ENCODE measurements at places on chromosomes 6 and 20.
A peak's percentile ranks its signal among the peaks of the same experiment; 100 is the strongest.

- DNase-seq, result no peak
Observed at GRCh38 chr20:4600308-4601014, 121.2 kb upstream of the PRND start.

GRCh38 chr20:62826646-62827310, 9.9 kb downstream of the COL9A3 start:
- no peak for DNase-seq

GRCh38 chr20:7667194-7667593, 273.1 kb downstream of the HAO1 start:
- no peak for DNase-seq

DNA sequence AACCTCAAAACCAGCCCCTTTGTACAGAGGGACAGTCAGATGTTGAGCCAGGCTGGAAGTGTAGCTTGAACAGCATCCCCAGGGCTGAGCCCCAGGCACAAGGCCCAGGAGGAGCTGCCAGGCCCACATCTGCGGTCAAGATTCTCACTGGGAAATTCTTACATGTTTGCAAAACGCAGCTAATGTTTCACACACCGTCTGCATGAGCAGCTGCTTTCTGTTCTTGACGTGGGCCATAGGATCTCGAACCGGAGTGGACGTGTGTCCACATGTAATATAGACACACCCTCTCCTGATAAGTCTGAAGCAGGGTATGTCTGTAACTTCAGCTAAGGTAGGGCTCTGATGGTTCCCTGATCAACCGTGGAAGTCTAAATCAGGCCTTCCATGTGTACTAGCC, 41.3 kb upstream of the TRAF3IP2 start:
- DNase-seq, result no peak

- DNase-seq, result no peak
Observed at GRCh38 chr6:45661661-45662060, 283.9 kb upstream of the SUPT3H start.

DNA sequence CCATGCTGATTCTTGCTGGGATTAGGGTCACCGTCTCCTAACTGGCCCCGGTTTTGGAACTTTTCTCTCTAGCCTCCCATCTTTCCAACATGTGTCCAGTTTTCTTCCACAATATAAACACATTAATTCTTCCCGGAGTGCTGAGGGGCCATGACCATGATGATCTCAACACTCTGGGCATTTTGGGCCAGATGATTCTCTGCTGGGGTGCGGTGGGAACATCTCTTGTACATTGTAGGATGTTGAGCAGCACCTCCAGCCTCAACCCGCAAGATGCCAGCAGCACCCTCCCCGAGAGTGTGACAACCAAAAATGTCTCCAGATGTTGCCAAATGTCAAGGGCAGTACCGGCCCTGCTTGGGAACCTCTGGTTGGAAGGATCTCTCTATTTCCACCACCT, 164.8 kb downstream of the TFAP2C start:
- no peak for DNase-seq

DNA sequence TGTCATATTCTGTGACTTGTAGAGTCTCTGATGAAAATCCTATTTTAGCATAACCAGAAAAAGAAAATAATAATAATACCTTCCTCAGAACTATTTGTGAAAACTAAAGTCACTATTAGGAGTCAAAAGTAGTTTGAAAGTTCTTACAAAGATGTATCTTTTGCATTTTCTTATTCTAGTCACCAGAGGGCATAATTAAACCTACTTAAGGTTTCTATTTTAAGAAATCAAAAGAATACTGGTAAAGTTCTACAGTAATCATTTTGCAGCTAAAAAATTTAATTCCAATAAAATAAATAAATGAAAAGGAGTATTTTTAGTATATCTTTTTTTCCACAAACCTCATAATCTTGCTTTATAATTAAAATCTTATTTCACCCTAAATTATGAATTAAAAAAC, 28.0 kb upstream of the MCM9 start:
- DNase-seq, result no peak

DNA sequence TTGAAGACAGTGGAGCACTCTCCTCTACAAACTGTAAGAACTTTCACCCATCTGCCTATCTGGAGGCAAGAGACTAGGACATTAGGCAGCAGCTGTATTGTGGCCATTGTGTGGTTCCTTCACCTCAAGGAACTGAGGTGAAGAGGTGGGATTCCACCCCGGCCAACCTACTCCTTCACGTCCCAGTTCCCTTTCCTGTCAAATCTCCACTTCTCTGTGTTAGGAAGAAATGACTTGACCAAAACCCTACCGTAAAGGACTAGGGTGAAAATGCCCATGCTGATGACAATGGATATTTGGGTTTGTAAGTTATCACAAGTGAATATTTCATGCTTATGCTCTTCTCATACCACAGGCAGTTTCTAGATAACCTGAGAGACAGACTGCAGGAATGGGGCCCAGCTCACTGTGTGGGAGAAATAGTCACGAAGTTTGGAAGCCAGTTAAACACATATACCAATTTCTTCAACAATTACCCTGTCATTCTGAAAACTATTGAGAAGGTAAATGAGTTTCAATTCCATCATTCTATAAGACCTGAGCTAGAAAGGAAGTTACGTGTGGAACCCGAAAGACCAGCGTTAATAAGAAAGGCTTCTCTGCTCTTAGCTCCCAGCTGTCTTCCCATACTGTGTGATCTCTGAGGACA, 86.6 kb downstream of the ECT2L start:
- no peak for DNase-seq

DNA sequence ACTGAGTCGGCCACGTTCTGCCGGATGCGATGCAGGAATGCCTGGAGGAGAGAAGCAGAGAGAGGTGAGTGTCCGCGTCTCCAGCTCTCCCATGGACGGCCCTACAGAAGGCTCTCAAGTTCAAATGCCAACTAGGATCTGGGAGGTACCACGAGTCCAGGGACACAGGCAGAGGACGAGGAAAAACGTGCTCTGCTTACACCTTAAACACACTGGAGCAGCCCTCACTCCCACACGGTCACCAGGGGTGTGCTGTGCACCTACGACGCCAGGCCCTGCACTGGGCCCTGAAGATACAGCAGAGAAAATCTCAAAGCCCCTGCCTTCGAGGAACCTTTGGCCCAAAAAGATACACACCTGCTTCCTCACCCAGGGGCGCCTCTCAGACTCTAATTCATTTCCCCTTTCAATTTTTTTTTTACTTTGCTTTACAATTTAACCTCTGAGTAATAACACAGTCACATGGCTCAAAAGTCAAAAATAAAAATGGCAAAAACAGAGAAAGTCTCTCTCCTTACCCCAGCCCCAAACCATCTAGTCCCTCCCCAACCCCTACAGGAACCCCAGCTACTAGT, 79.9 kb downstream of the PREX1 start:
- DNase-seq, result no peak

DNA sequence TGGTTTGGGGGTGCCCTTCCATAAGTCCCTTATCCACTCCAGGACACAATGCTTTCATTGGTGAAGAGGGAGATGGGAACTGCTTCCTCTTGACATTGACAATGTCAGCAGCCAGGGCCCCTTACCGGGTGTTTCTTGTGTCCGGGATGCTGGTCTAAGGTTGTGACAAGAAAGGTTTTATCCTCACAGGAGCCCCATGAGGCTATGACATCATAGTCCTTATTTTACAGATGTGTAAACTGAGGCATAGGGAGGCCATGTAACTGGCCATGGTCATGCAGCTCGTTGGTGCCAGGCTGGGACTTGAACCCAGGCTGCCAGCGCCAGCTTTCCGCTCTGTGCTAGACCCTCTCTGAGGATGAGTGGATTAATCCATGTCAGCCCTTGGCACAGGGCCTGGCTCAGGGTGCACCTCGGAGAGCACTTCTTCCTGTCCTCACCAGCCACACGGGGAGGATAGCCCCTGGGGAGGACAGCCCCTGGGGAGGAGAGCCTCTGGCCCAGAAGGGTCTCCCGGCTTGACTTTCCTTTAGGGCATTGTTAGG, 157.3 kb downstream of the SYCP2 start:
- no peak for DNase-seq

DNA sequence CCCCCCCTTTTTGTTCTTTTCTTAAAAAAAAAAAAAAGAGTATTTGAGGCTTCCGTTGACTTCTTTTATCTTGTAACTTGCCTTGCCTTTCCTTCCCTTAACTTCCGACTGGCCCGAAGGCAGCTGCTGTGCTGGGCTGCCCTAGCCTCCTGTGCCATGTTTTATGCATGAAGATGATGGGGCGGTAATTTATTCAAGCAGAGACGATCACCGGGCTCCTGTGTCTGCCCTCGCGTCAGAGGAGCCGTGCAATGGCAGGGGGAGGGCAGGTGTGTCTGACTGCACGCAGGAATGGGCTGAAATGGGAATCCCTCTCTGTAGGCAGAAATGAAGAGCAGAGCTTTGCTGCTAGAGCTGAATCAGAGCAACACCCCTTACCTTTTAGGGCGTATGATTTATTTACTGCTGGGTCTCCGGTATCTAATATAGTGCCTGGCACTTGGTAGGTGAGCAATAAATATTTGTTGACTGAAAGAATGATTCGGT, 106.3 kb upstream of the RIPOR2 start:
- no peak for DNase-seq

DNA sequence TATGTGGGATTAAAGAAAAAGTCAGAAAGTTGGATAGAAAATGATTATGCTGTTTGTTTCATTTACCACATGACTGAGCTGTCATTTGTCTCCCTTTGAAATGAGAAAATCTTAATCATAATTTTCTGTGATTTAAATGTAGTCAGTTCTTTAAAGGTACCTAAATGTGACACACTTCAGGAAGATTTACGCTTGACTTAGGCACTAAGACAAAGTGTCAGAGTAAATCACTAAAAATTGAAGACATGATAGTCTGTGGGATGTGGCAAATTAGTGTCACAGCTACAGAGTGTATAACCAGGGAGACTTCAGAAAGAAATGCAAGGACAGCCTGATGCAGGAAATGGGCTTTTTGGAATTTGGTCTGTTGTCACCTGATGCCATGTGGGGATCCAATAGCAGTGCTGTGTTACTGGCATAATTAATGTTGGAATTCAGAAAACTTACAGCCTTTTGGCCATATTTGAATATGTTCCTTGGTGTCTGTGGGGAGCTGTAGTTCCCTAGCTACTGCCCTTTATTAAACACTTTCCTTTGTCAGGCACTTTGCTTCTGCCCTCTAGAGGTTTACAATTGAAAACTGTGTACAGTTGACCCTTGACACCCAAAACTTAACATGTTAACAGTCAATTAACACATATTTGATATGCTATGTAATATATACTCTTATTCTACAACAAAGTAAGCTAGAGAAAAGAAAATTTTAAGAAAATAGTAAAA, 493.8 kb downstream of the UTRN start:
- DNase-seq, result no peak

GRCh38 chr6:16596616-16597331, 164.5 kb downstream of the ATXN1 start:
- no peak for DNase-seq

GRCh38 chr20:49308875-49309274, 31.0 kb upstream of the ZNFX1 start:
- DNase-seq, result no peak

GRCh38 chr6:26249957-26250697, 114.9 kb upstream of the BTN3A2 start:
- DNase-seq, result no peak

- no peak for DNase-seq
Observed at GRCh38 chr20:37228082-37228481, 33.5 kb downstream of the GHRH start.

DNA sequence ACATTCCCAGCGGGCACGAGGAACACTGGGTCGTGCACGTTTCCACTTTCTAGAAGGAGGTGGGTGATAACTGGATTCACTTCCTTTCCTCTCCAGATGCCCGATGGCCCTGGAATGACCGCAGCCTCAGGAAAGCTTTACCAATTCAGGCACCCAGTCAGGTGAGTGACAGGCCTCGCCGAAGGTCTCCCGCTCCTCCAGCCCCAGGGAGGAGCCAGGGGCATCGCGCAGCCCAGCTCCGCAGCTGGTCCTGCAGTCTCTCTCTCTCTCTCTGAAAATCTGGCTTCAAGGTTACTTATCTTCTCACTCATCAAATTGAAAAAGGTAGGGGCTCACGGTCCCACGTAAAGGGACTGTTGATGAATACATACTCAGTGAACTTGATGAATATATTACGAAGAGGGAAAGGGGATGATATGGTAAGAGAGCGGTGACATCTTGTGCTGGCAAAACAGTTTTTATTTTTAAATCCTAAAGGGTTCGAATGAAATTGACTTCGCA, 891 bp downstream of the RIPPLY2 start:
- DNase-seq, result no peak

- DNase-seq, result no peak
Observed at GRCh38 chr6:165991341-165991740, 176.3 kb downstream of the TBXT start.

GRCh38 chr6:25062070-25062811, 126.5 kb upstream of the RIPOR2 start:
- no peak for DNase-seq

GRCh38 chr6:37260444-37260843, 2.5 kb upstream of the TMEM217 start:
- DNase-seq, result no peak

GRCh38 chr6:82015043-82015442, 232.5 kb downstream of the IBTK start:
- no peak for DNase-seq

- DNase-seq, result no peak
Observed at GRCh38 chr6:43970913-43971775, 156.1 kb downstream of the MRPL14 start.

DNA sequence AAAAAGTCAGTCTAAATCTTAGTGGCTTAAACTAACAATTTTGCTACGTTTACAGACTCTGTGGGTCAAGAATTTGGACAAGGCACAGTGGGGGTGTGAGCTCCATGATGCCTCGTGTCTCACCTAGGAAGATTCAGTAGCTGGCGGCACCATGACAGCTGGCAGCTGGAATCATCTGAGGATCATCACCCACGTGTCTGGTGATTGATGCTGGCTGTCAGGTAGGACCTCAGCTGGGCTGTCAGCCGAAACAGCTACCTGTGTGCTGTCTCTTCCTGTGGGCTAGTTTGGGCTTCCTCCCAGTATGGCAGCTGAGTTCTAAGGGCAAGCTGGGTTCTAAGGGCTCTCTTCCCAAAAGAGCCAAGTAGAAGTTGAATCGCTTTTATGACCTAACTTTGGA, 26.4 kb upstream of the DLGAP4 start:
- DNase-seq, result no peak

GRCh38 chr20:3162080-3162611, 2.5 kb upstream of the FASTKD5 start:
- peak; percentile 30 for DNase-seq

DNA sequence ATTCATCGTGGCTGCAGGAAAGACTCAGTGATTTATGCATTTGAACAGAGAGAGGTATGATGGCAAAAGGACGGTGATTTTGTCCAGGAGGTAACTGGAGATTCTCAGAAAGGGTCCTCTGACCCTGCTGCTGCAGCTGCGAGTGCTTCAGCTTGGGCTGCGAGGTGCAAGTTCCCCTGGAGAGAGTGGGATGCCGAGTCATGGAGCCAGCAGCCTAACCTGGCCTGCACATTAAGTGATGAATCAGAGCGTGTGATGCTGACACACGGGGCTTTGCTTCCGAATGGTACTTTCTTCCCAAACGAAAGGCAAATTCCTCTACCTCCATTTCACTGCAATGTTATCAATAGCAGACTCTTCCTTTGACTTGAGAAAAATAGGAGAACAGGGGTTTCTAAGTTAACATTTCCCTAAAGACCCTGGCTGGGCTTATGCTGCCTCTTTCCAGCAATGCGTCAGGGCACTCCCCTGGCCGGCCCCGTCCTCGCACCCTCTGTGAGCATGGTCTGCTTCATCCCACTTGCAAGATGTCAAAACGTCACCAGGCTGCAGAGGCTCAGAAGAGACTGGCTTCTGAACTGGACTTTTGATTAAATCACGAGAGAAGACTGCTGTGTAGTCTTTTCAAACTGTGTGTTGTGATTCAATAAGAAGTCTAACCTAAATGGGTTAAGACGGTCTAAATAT, 628.0 kb upstream of the AGPAT4 start:
- DNase-seq, result no peak

- DNase-seq, result no peak
Observed at GRCh38 chr6:156146891-156147290, 630.3 kb upstream of the ARID1B start.
